ENCODE measurements at places on chromosomes 3 and 15.

GRCh38 chr3:139319428-139320402 lies 24.1 kb upstream of the MRPS22 start:
- no peak for DNase-seq

GRCh38 chr3:42831321-42831713 lies 22.1 kb downstream of the ACKR2 start:
- DNase-seq, result no peak

- no peak for DNase-seq
Measured at GRCh38 chr15:71259866-71260265, 144.6 kb downstream of the THSD4 start.

- no peak for DNase-seq
Measured at GRCh38 chr3:27426926-27427325, 57.3 kb downstream of the SLC4A7 start.

All from Panc1 (cell line).